ENCODE measurements at places on chromosomes 1 and 21.

DNA sequence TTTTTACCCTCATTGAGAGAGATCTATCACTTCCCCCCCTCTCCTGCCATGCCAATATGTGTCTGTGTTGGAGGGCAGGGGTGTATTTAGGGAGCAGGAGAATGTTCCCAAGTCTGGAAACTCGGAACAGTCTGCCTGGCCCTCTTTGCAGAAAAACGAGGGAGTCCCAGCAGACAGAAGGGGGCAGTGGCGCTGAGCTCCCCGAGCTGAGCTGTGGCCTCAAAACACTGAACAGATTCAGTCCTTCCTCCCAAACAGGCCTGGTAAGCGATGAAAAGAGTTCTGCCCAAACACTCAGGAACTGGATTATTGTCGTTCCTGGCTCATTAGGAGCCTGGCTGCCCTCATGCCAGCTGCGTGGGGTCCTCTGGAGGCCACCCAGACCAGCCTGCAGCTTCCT lies 981 bp downstream of the CLDN14 start:
- no peak for DNase-seq

DNA sequence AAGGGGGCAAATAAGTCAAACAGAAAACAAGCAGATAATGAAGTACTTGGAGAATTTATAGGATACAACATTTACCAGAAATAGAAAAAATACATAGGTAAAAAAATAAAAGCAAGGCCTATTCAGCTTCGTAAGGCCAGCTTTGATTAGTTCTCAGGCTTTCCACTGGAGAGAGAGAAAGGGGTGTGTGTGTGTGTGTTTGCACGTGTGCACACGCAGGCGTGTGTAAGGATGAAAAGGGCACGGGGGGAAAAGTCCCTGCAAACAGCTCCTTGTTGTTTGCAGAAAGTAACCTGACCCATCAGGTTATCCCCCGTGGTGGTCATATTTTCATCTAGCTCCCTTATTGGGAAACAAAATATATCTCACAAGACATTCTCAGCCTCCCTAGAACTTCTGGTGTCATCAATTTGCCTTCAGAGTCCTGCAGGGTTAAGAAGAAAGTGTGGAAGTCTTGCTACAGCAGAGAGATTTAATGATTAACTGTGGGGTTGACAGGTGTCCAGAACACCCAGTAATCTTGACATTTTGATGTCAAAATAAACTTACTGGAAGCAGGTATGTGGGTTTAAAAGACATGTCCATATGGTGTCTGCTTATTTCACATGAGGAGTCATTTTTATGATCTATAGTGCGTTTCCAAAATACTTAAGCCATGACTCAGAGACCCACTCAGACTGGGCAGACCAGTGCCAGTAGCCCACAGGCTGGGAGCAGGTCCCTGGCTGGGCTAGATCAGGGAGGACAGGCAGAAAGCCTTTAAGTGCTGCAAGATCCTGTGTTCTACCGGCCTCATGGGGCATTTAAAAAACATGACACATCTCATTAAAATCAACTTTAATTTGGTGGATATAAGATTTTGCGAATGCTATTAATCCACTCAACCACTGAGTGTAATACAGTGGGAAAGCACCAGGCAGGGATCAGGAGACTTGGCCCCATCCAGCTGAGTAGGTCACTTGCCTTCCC lies 487.6 kb upstream of the CAMK1G start:
- no peak for DNase-seq

DNA sequence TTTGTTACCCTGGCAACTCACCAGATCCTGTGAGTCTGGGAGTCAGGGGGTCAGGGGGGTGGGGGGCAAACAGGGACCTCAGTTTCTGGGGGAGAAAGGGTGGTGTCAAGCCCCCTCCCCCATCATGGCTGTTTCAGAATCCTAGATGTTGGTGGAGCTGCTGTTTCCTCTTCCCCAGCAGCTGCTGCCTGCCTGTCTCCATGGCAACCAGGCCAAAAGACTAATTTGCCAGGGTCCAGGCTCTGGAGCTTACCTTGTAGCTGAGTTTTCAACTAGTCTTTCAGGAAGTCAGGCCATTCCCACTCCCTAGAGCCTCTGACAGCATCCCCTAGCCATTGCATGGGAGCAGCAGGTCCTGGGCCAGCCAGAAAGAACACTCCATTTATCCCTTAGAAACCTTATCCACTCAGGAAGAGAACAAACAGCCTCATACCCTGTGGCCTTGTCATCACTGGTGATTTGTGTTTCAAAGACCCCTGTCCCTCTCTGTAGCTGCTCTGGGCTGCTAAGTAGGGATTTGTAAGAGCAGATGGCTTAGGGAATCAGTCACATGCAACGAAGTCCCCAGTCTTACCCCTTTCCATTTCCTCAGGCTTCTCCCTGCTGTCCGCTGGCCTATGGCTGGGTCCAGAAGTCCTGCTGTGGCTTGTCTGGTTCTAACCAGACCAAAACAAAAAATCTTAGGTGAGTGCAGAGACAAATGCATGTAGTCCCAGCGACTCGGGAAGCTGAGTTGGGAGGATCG lies 21.5 kb upstream of the STMN1 start:
- DNase-seq, result no peak

GRCh38 chr1:32289256-32289655 lies 2.6 kb upstream of the HDAC1 start:
- DNase-seq, result no peak

- DNase-seq, result no peak
Observed at GRCh38 chr1:201275253-201275666, 8.0 kb upstream of the PKP1 start.

DNA sequence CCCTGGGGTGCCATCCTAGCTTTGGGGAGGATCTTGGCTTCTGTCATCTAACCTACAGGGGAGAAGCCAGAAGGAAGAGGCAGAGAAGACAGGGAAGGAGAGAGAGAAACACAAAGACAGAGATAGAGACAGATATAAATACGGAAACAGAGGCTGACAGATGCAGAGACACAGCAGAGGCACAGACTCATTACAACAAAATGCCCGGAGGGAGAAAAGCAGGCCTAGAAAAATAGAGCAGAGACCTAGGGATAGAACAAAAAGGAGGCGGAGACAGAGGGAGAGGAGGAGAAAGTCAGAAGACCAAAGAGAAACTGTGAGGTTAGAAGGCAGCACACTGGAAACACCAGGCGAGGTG lies 1.9 kb downstream of the PEAR1 start:
- no peak for DNase-seq

DNA sequence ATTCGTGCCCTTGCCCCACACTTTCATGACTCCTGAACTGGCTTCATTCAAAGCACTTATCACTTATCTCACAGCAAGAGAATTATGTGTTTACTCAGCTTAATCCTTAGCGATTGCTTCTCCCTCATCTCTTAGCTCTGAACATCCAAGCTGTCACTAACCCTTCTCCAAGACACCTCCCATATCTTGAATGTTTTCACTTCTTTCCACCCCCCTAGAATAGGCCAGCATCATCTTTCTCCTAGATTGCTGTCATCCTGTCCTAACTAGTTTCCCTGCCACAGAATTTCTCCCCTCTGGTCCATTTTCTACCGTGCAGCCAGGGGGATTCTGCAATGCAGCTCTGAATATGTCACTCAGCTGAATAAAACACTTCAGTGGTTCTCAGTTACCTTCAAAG lies 68.6 kb upstream of the SPATA6 start:
- no peak for DNase-seq

DNA sequence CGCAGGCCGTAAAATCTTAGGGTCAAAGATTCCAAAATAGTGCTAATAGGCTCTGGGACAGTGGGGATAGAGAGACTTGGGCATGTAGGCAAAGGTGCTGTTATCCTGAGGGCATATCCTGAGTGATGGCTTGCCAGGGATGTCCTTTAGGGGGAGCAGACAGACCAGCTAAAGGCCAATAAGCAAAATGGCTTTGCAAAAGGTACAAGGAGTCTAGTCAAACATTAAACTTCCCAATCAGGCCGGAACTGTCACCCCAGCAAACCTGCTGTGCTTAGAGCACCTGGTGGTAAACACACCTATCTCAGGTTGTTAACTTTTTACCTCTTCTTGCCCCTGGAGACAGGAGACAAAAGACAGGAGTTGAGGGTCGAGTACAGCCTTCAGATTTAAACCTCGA lies 49.1 kb downstream of the TRABD2B start:
- DNase-seq, result no peak

GRCh38 chr21:17390569-17390968 lies 122.3 kb upstream of the CXADR start:
- DNase-seq, result no peak

- no peak for DNase-seq
Observed at GRCh38 chr1:70503358-70503757, 92.3 kb downstream of the CTH start.

DNA sequence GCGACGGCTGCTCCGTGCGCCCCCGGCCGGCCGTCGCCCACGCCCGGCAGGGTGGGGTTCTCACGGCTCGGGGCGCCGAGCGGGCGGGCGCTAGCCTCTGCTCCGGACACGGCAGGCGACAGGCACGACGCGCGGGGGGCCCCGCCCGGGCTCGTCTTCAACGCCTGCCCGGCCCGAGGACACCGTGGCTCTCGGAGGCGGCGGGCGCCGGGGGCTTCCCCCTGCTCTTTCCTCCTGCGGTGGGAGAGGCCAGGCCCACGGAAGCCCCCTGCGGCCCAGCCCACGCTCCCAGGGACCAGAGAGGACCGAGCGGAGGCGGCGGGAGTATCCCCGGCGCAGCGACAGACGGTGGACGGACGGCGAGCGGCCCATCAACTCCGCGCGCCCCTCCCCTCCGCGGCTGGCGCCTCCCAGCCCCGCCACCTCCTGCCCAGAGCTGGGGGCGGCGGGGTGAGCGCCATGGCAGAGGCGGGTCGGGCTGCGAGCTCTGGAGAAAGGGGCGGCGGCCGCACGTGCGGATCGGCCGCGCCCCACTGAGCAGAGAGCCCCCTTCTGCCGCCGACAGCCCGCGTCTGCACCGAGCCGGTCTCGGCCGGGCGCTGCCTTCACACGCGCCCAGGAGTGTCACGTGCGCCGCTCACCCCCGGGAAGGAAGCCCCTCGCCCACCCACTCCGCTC lies at the start of the genes SHE and TDRD10:
SHE (minus strand) TSS at position 347 of the 678 bp plus-strand sequence. CDS start 386 bp downstream, outside the sequence.
TDRD10 (plus strand) TSS at position 154 of the 678 bp plus-strand sequence. CDS start 4,685 bp downstream, outside the sequence.
- DNase-seq, result no peak

DNA sequence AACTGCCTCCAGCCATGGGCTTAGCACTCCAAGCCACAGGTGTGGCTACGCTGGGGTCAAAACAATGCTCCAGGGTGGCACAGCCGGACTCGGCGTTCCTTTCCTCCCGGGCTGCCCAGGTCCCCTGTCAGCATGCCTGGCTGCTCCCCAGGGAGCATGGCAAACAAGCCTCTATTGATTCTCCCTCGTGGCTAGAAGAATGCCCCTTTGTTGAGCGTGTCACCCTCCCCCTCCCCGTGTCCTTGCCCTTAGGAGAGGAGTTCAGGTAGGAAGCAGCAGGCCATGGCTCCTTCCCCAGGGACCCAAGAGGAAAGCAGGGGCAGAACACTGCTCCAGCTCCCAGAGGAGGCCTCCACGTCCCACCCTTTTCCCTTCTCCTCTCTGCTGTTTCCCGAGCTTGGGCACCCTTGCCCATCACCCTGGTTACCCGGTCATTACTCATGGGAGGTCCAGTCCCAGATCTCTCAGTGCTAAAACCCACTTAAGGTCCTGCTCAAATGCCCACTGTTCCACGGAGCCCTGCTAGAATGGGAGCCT lies 57.4 kb upstream of the CITED4 start:
- DNase-seq, result no peak

DNA sequence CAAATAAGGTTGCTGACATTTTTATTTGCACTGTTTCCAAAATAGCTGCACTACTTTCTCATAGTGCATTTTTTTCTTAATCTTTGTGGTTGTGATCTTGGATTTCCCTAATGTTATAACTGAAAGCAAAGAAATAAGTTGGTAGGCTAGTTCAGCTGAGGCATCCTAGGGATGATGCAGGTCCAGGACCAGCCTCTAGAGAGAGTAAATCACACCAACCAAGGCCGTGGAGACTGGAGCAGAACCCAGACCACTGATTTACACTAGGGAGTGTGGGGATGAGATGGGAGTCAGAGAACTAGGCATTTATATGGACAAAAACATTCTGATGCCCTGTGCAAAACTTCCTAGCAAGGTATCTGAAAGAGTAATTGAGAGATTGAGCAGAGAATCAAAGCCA lies 104.5 kb downstream of the URB2 start:
- no peak for DNase-seq

GRCh38 chr1:67158401-67158800 lies 7.9 kb upstream of the IL23R start:
- no peak for DNase-seq

- DNase-seq, result no peak
Observed at GRCh38 chr1:25795946-25796810, 3.8 kb upstream of the SELENON start.

DNA sequence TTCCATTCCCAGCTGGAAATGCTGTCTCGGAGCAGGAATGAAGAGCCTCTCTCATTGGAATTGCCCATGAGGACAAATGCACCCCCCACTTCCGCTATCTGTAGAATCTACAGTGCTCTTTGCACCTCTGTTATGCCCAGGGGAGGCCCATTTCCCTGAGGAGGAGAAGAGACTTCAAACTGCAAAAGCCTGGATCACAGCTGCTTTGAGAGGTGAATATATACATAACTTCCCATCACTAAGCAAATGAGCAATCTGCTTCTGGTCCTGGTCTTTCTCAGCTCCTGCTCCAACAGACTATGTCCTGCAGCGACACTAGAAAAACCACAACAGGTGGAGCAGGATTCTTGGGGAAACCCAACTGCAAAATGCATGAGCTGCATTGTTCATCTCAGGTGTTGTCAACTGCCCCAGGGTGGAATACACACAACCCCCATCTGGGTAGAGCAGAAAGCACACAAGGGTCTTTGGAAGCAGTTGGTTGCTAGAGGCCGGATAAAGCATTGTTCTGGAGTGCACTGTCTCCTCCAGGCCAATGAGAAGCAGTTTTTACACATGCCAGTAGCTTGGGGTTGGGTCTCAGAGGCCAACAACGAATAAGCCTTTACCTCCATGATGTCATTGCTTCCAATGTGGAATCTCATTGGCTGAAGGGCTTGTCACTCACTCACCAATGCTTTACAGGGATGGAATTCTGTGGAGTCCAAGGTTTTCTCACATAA lies 67.7 kb upstream of the RAB4A start:
- no peak for DNase-seq

DNA sequence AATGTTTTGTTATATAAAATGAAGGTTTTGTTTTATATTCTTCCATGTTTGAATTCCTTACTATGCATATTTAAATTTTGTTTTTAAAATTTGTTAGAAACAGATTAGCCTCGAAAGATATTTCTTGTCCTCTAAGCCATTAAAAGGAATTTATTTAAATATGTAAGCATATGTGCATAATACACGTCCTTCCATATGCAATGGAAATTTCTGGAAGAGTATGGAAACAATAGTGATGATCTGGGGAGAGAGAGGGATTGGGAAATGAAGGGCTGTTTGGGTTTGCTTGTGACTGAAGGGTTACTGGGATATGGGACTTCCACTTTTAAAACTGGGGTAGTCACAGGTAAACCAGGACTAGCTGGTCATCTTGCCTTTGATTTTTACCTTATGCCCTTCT lies 21.1 kb downstream of the ECHDC2 start:
- DNase-seq, result no peak

- DNase-seq, result no peak
Observed at GRCh38 chr1:7629465-7630195, 141.5 kb upstream of the VAMP3 start.

- no peak for DNase-seq
Observed at GRCh38 chr1:116472431-116472961, 98.3 kb downstream of the CD58 start.
